ENCODE measurements at places on chromosomes 7 and 10.

DNA sequence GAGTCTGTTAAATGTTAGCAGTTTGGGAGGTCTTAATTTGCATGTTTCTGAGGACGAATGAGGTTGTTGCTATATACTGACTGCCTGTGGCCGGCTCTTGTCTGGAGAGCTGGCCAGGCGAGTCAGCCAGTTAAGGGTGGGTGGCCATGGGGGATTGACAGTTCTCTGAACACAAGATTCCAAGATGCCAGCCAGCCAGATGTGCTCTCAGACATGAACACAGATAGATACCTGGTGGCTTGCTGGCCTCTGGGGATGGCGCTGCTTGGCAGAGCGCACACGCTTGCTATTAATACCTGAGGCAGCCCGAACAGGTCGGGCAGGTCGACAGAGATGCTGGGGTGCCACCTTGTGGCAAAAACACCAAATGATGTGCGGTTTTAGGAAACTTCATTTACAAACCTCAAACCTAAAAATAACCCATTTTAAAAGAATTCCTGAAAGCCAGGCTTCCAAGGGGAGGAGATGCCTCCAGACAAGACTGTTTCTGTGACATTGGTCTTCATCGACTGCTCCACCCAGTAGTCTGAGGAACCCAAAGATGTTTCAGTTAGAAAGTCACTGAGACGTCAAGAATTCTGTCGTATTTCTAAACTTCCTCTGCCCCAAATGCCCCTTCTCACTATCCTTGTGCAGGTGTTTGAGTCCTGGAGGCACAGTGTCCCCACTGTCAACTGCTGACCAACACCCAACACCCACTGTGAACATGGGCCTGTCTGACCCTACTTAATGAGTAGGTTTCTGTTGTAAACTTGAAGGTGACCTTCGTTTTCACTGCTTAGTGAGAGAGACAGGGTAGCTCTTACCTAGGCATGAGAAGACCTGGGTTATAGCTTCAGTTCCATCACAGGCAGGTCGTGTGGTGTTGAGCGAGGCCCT is 123.4 kb downstream of the NT5C2 start:
- peak; percentile 53 for DNase-seq

GRCh38 chr10:75764974-75765788 is 333.8 kb downstream of the LRMDA start:
- no peak for DNase-seq

- DNase-seq: no peak
Observed at GRCh38 chr10:18399158-18399557, 252.2 kb downstream of the NSUN6 start.

GRCh38 chr7:140767418-140767817 is 70.9 kb downstream of the NDUFB2 start:
- DNase-seq: no peak

DNA sequence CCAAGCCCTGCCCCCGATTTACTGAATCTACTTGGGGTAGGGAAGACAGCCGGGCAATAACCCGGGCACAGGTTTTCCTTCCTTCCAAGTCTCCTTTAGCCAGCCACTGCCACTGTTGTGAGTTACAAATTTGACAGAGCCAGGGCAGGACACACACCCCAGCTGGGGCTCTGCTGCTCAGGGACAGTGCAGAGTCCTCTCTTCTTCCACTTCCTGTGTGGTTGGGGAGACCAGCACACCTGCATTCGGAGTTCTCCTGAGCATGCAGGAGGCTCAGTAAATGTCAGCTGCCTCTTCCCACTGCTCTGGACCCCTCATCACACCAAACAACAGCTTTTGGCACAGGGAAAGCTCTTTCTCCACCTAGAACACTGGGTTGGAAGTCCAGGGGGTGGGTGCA is 21.3 kb downstream of the CHST15 start:
- no peak for DNase-seq

DNA sequence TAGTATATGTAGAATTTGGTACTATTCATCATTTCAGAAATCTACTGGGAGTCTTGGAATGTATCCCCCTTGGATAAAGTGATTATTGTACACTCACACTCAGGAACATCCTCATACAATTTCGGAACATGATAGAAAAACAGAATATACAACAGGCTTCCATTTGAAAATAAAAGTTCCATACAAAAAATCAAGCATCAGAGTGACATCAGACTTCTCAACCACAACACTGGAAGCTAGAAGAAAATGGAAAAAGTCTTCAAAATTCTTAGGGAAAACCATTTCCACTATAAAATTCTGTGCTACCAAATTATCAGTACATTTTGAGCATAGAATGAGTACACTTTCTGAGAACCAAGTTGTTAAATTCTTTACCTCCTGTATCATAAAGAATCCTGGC is 8.8 kb downstream of the LYZL1 start:
- no peak for DNase-seq

GRCh38 chr7:49803812-49804211 is 30.4 kb downstream of the VWC2 start:
- DNase-seq: no peak

GRCh38 chr10:96614515-96614914 is 27.7 kb upstream of the TM9SF3 start:
- DNase-seq: no peak

GRCh38 chr7:95777269-95777668 is 4.9 kb downstream of the DYNC1I1 start:
- no peak for DNase-seq

GRCh38 chr10:48576501-48576900 is 28.4 kb downstream of the ARHGAP22 start:
- DNase-seq: peak; percentile 8

- DNase-seq: no peak
Observed at GRCh38 chr10:117553142-117553814, 10.7 kb downstream of the EMX2 start.

DNA sequence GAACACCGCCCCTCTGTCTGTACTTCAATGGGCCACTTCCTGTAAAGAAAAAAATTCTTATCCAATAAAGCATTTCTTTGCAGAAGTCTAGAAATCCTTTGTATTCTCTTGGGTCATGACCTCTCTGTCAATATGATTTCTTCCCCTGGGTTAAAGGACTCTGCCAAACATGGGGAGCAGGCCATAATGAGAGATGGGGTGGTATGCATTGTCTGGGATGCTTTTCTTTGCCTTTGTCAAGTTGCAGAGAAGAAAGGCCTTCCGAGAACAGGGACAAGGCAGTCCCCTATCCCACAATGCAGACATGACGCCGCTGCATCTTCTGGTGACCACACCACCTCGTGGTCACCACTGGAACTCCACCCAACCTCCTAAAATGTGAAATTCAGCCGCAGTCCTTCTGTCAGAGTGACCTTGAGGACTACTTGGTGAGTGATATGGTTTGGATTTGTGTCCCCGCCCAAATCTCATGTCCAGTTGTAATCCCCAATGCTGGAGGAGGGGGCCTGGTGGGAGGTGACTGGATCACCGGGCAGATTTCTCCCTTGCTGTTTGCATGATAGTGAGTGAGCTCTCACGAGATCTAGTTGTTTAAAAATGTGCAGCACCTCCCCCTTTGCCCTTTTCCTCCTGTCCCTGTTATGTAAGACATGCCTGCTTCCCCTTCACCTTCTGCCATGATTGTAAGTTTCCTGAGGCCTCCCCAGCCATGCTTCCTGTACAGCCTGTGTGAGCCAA is 15.2 kb upstream of the FRMPD2 start:
- peak; percentile 65 for DNase-seq

- no peak for DNase-seq
Observed at GRCh38 chr10:107577221-107577620, 412.7 kb upstream of the SORCS1 start.

All from inflammatory macrophage (primary cell).